ENCODE measurements at places on chromosomes 4 and X.

- DNase-seq: peak; percentile 63
Measured at GRCh38 chrX:72306851-72307645, 1.3 kb upstream of the CITED1 start.

DNA sequence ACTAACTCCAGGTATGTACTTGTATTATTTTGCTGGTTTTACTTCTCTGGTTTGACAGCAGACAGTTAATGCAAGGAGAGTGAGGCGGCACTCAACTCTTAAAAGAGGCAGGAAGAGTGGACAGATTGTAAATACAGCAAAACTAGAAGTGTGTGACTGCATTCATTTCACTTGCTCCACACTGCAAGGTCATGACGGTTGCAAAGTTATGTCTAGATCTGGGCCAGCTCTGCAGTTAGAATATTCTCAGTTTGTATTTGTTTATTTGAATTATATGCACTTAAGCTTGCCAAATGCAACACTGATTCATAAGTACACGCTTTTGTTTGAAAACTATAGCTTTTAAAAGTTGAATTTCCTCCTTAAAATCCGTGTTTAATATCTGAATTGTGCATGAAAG is 148.9 kb downstream of the STIM2 start:
- DNase-seq: peak; percentile 21

DNA sequence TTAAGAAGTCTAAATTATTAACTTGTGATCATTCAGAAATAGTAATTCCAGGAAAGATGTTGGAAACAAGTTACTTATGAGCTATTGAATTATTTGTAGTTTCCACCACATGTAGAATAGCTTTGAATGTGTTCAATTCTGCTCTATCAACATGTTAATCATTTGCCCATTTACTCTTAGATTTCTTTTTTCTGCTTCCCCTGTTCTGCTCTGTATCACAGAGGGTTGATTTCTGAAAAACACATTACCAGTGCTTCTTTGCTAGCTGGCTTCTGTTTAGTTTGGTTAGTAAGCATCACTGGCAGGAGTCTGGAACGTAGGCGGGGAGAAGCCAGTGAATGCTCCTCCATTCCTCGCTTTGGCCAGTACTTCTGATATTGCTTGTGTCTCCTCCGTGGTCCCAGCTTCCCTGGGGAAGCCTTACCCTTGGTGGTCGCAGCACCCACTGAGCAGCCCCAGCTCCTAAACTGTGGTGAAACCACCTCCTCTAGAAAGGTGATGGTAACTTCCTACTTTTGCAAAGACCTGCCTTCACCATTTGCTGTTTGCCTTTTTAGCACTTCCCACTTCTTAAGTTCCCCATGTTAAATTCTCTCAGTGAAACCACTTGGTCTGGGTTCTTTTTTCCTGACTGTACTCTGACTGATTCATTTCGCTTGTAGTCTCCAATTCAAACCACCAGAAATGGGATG is 40.3 kb upstream of the GALNT7 start:
- DNase-seq: no peak

DNA sequence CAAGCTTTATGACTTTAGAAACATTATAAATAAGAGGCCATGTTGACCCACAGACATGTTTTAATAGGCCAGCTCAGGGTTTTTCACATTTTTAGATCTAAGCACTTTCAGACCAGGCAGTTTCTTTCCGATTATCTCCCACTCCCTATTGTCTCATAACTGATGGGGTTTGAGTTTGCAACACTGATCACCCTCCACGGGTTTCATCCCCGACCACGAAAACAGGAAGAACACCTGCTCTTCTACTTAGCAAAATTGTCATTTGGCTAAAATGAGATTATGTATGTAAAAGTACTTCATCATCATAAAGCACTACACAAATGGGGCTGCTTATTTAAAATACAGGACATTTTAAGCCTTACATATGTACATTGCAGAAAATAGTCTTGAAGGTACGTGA is 407.9 kb downstream of the HNRNPD start:
- no peak for DNase-seq

DNA sequence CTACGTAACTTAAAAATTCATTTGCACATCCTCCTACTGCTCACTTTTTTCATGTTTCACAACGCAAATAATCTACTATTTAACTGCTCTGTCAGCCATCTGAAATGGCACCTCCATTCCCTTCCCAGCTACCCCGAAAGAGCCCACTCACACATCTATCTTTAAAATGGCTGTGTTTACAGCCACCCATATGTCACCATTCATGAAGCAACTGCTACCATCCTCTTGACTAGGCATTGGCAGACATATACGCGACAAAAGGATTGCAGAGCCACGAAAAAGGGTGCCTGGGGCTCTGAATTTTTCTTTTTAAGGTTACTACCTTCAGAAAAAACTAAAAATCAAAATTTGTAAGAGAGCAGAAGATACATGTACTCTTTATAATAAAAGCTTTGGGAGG is 11.5 kb downstream of the SH3RF1 start:
- no peak for DNase-seq

DNA sequence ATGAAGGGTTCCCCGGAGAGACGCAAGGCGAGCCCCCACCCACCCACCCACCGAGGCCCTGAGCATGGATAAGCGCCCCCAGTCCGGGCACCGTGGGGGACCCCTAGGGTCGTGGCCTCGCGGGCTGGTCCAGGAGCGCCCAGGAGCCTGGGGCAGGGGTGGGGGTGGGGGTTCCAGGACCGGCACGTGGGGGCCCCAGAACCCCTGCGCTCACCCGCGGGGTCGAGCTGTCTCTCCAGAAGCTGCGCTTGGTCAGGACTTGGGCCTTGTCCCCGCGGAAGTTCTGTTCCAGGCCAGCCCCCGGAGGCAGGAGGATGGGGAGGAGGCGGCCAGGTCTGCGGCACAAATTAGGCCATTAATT is 11.2 kb upstream of the SHOX start:
- no peak for DNase-seq

- DNase-seq: no peak
Measured at GRCh38 chr4:94284889-94285288, 57.7 kb downstream of the HPGDS start.

DNA sequence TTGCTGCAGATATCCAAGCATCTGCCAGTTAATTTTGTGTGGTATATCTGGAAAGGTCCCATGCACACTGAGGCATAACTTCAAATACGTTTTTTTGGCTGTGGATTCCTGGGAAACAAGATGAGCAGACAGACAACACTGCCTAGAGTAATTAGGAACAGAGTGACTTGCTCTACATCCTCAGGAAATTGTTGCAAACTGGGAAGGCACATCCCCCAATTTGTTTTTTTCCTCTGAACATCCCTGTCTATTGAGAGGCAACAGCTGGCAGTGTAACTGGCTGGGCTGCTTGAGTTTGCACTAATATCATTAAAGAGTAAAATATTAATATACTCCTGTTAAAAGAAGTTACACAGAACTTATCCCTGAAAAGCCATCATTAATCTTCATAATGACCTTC is 207.7 kb upstream of the SLIT2 start:
- peak; percentile 48 for DNase-seq

GRCh38 chrX:15404401-15405096 is 20.3 kb upstream of the VEGFD start:
- no peak for DNase-seq
